Skeletal muscle cell (primary cell): ENCODE measurements at places on chromosomes 12 and 14.
A peak's percentile ranks its signal among the peaks of the same experiment; 100 is the strongest.

- DNase-seq: no peak
Observed at GRCh38 chr14:88947646-88948598, 123.5 kb downstream of the TTC8 start.

DNA sequence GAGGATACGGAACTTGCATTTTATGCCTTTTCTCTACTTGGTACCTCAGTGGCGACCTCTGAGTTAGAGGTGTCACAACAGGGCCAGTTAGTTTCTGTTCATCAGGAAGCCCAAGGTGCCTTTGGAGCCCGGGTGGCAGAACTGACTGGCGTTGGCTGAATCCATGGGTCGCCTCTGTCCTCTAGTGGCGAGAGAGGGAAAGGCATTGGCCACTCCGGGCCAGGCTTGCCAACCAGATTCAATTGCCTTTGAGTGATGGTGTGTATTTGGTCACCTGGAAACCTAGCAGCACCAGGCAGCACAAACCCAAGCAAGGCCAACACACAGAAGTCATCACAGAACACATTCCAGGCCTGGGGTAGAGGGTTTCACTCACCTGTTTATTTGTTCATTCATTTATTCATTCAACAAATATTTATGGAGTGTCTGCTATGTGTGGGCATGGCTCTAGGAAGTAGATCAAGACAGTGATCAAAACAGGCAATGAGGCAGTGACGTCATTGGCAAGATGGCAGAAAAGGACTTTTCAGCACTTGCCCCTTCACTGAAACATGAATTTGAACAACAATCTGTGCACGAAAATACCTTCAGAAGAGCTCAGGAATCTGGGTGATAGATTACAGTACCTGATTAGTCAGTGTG is 40.5 kb upstream of the KCNA5 start:
- peak; percentile 15 for DNase-seq

- no peak for DNase-seq
Observed at GRCh38 chr12:49796606-49797448, 31.4 kb downstream of the NCKAP5L start.

DNA sequence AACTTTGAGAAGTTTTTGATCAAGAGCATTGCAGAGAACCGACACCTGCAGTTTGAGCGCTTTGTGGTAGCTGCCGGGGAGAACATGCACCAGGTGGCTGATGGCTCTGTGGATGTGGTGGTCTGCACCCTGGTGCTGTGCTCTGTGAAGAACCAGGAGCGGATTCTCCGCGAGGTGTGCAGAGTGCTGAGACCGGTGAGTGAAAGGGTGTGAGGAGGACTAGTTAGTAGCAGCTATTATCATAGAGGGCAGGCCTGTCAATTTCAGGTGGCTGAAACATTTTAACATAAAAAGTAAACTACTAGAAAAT is 27.0 kb upstream of the HIGD1C start:
- no peak for DNase-seq

DNA sequence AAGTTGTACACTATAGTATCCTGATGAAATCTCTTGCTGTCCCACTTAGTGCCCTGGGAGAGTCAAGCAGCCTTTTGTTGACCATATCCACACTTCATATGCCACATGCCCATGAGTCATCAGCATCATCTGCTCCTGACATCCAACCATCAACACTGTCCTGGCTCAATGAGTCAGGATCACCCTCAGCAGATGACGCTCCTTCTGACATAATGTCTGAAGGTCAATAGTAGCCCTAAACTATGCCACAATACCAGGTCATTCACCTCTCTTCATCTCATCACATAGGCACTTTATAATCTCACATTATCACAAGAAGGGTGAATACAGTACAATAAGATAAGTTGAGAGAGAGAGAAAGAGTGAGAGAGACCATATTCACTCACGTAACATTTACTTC is 369.0 kb upstream of the FAR2 start:
- peak; percentile 30 for DNase-seq

DNA sequence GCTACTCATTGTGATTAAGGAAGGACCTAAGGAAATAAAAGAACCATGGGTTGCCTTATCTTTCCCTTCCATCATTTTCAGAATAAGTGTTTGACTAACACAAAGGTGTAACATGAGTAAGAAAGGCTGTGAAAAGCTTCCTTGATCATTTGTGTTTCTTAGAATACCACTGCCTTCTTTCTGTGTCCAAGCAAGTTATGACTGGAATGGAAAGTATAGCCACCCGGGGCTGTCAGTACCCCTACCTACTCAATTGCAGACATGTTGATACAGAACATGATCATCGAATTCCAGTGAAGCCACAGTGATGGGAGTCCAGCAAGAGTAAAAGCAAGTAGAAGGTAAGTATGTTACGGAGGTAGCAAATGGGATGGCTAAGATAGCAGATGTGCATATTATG is 209.8 kb downstream of the PELI2 start:
- no peak for DNase-seq

GRCh38 chr12:80400571-80400991 is 43.5 kb upstream of the PTPRQ start:
- no peak for DNase-seq

DNA sequence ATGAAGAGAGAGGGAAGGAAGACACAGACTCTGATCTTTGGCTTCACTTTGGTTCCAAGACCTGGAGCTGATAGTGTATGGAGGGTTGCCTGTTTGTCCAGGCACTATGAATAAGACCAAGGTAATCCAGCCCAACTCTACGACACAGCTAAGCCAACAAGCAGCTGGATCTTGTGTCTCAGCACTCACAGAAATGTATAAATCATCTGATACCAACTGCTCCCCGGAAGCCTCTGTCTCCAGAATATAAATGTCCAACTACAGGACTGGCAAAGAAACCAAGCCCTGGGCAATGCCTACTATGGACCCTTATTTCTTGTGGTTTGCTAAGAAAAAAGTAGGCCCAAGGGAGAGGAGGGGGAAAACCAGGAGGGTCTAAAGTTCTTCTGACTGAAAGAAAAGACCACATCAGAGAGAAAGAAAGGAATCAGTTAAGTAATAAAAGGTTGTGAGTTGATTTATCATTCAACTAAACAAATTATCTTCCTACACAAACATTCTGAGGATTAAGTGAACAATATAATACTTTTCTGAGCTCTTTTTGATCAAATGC is 204.0 kb downstream of the DAD1 start:
- no peak for DNase-seq

GRCh38 chr14:51643140-51643539 is 8.6 kb upstream of the FRMD6 start:
- DNase-seq: peak; percentile 71

- DNase-seq: no peak
Observed at GRCh38 chr14:70190156-70190555, 1.4 kb upstream of the SLC8A3 start.

- peak; percentile 33 for DNase-seq
Observed at GRCh38 chr14:79011091-79011919, 841.1 kb downstream of the NRXN3 start.

- DNase-seq: no peak
Observed at GRCh38 chr14:50808053-50808452, 22.9 kb downstream of the NIN start.

DNA sequence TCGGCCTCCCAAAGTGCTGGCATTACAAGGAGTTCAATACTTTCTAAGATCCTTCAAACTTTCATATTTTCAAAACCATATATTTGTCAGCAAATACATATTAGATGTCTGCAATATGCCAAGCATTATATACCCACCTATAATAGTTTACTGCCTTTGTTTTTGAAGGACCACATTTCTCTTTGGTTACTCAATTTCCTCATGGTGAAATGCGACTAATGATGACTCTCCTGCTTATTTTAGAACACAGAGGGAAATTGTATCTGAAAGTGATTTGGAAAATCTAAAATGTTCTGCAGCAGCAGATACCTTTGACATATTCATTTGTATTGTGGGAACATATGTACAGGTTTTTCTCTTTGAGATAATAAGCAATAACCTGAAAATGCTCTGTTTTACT is 2.7 kb upstream of the CNTN1 start:
- DNase-seq: no peak

- no peak for DNase-seq
Observed at GRCh38 chr12:91001306-91001705, 3.5 kb downstream of the EPYC start.

DNA sequence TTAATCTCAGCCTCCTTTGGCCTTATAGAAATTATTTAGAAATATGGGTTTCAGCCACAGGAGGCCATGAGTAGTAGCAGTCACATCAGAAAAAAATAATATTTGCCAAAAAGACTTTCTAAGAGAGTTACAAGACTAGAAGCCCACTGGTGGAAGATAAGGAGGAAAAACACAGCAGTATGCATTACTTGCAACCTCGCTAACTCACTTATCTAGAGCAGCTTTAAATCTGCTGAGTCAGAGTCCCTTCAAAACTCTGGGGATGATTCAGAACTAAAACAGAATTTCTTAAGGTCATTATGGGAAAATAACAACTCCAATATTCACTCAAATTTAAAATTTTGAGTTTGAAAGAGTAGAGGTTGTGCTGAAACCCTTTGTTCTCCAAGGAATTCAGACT is 6.2 kb downstream of the OR4K17 start:
- DNase-seq: no peak

DNA sequence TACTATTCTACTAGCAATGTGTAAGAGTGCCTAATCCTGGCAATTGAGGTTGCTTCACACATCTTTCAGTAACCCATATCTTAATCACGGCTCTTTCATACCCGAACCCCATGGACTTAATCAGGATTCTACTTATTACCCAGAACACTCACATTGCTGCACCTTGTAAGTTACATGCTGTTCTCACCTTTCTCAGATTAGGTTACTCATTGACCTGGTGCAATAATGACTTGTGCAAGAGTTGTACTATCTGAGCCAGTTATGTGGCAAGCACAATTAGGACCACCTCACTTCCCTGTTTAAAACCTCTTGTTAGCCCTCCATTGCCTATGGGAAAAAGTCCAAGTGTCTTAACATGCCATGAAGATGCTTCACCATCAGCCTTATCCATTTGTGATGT is 306.7 kb upstream of the E2F7 start:
- DNase-seq: no peak

GRCh38 chr12:27861428-27862167 is 81.6 kb upstream of the MANSC4 start:
- DNase-seq: no peak

GRCh38 chr14:39025250-39025809 is 77.7 kb downstream of the SEC23A start:
- no peak for DNase-seq

GRCh38 chr12:115470526-115470925 is 786.6 kb upstream of the TBX3 start:
- no peak for DNase-seq

GRCh38 chr14:53651096-53651740 is 305.4 kb downstream of the BMP4 start:
- no peak for DNase-seq

DNA sequence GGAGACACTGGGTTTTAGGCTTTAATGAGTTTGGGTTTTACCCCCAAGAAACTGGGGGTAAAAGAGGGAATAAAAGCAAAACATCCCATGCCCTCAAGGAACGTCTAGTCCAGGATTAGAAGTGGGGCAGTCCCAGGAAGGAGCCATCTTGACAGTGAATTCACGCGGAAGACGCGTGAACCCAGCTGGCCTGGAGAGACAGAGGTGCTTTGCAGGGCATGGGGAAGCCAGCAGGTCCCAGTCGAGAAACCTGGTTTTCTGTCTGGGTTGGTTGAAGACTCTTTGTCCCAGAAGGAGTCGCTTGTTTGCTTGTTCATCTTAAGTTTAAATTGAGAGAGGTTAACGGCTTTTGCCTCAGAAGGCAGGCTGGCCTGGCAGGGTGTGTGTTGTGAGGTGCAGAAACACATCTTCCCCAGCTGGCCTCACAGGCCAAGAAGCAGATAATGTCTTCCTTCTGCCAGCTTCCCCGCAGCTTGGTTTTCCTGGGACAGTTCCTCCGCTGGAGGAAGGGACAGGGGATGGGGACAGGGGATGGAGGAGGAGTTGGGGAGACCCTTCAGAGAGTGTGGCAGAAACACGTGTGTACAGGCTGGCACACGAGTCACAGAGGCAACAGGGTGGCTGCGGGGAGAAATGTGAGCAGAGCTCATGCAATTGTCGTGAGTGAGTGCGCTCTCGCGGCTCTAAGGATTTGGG is 18.5 kb upstream of the CD9 start:
- DNase-seq: no peak

GRCh38 chr14:100846309-100846859 is 20.5 kb downstream of the MEG3 start:
- DNase-seq: no peak
